Common myeloid progenitor, CD34-positive (primary cell): ENCODE measurements at places on chromosomes 5 and 9.

- no peak for DNase-seq
These were observed 14.0 kb downstream of the ARL15 start for GRCh38 chr5:54296386-54296785.

DNA sequence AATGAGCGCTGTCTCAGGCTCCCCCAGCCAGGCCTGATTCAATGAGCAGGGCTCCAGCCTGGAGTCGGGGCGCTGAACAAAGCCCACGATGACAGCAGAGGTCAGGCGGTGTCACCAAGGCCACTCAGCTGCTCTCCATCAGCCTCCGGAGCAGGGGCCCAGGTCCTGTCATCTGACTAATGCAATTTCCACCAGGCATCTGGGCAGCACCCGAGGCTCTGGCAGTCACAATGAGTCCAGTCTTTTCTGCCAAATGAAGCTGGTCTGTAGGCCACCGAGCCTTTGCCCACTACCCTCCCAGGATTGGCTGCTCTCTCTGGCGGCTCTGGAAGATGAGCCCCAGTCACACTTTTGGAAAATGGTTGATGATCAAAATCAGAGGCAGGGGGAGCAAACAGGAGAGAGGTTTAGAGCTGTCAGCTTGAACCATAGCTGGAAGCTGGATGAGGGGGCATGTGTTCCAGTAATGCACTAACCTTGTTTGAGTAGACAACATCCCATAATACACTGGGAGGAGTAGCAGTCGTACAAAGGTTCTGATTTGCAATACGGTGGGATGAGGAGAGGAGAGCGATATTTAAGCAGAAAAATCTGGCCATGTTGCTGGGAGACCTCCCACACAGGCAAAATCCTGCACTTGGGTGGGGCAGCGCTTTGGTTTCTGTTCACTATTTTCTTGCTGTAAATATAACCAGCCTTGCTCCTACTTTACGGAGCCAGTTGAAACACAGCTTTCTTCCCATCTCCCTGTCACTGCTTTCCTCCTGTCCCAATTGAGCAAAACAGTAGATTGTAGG is 306.4 kb upstream of the PANK3 start:
- DNase-seq = no peak

- no peak for DNase-seq
These were observed 38.0 kb downstream of the NIPAL4 start for GRCh38 chr5:157497875-157498611.

DNA sequence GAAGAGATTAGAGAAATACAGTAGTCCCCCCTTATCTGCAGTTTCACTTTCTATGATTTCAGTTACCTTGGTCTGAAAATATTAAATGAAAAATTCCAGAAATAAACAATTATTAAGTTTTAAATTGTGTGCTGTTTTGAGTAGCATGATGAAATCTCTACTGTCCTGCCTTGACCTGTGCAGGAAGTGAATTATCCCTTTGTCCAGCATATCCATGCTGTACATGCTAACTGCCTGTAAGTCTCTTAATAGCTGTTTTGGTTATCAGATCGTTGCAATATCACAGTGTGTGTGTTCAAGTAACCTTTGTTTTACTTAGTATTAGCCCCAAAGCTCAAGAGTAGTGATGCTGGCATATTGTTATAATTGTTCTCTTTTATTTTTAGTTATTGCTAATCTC is 11.2 kb upstream of the JAK2 start:
- no peak for DNase-seq

DNA sequence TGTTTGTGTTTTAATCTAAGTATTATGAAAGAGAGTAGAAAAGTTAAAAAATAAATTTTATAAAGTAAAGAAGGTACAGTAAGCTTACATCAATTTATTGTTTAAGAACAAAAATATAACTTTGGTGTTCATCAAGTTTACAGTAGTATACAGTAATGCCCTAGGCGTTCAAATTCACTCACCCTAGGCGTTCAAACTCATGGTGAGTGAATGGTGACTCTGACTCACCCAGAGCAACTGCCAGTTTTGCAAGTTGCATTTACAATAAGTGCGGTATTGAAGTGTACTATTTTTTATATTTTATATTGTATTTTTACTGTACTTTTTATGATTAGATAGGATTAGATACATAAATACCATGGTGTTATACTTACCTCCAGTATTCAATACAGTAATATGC is 421.3 kb downstream of the CDH12 start:
- DNase-seq = no peak

- no peak for DNase-seq
These were observed 251.5 kb downstream of the FSTL4 start for GRCh38 chr5:133360693-133361472.

GRCh38 chr9:77455312-77455927 is 192.7 kb downstream of the GNA14 start:
- DNase-seq = peak; percentile 36

DNA sequence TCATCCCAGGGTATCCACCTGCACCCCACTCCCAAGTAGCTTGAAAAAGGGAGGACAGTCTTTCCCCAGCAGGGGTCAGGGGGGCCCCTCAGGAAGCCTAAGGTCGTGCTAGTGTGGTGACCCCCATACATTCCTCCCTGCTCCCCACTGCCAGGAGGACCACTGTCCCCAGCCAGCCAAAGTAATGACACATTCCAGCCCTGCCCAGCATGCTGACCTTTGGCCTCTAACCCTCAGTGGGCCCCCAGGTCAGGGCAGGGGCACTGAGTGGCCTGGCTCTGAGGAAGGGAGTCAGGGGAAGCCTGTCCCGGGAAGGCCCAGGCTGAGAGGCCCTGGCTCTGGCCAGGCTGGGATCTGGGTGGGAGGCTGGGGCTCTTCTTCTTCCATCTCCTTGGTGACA is 8.8 kb downstream of the CPLX2 start:
- no peak for DNase-seq

GRCh38 chr9:109771796-109772531 is 8.0 kb upstream of the PALM2AKAP2 start:
- no peak for DNase-seq

GRCh38 chr5:6745706-6746222 is 32.5 kb downstream of the TENT4A start:
- peak; percentile 79 for DNase-seq

- DNase-seq = no peak
These were observed 229.0 kb upstream of the PANK3 start for GRCh38 chr5:168808051-168808616.

DNA sequence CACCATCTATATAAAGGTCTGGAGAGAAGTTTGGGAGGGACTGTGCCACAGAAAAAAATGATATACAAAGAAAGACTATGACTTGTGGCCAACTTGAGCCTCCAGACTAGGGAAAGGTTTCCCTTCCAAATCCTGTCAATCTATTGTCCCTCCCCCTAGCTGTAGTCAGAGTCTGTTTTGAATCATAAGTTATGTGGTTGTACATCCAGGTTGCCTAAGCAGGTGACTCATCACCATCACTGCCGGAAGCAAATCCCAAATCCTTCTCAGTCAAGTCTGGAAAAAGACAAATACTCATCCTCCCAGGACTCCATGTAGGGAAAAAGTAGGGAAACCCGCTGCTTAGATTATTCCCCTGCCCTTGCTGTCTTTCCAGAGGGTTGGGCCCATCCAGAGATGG is 235.7 kb downstream of the CDK5RAP2 start:
- no peak for DNase-seq

GRCh38 chr5:151637676-151638075 is 46.5 kb upstream of the FAT2 start:
- DNase-seq = no peak
